ENCODE measurements at places on chromosomes 5 and 9.

- DNase-seq, result no peak
Measured at GRCh38 chr5:159605585-159605984, 275.3 kb upstream of the IL12B start.

- no peak for DNase-seq
Measured at GRCh38 chr5:59003124-59003523, 420.2 kb downstream of the RAB3C start.

DNA sequence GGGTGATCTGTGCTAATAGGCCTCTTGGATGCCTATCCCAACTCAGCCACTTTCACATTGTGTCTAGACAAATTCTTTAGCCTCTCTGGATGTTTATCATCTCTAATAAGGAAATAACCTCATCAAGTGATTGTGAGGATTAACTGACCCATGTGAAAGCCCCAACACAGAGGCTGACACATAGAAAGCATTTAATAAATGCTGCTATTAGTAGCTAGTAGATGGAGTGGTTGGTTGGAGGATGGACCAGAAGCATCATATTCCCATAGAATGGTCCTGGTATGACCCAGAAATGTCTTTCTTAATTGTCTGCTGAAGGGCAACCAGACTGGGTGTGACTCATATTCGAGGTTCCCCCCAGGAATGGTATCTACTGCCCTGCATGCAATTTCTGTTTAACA lies 124.4 kb downstream of the PIK3R1 start:
- no peak for DNase-seq

- DNase-seq, result no peak
Measured at GRCh38 chr5:16881251-16881650, 54.8 kb downstream of the MYO10 start.

DNA sequence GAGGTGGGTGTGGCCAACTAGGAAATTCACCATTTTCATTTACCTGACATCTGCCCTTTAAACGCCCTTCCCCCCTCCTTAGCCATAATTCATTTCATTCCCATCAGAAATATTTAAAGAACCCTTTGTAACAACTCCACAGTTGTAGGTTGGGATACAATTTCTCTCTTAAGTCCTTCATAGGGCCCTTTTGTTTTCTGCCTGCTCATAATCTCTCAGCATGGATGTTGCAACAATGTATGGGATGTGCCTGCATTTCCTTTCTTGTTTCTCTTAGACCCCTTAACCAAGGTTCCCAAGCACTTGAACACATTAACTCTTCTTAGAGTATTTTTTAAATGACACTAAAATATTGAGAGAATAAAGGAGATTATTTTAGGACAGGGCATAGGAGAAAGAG lies 51.7 kb upstream of the MYO10 start:
- no peak for DNase-seq

DNA sequence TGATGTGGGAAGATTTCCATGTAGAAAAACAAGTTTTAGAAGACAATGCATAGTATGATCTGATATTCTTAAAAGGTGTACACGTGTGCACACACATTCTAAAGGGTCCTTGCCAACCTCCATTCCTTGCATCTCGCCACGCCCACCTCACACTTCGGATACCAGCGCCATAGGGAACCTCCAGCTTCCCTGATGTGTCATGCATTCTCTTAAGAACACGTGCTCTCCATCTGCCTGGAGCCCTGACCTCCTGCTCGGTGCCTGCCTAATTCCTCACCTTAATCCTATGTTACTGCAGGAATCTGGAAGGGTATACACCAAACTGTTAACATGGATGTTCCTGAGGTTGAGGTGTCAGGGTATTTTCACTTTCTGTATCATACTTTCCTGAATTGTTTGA lies 63.1 kb downstream of the PTCD2 start:
- DNase-seq, result no peak

GRCh38 chr9:14320271-14321181 lies 6.6 kb upstream of the NFIB start:
- no peak for DNase-seq

GRCh38 chr5:115394531-115394930 lies 98.1 kb upstream of the CCDC112 start:
- DNase-seq, result no peak

All from tibial artery (tissue), 4 donors.